GM06990 (cell line): ENCODE measurements at places on chromosomes 7 and 10.

GRCh38 chr10:120609006-120609405, 152.0 kb downstream of the PLPP4 start:
- no peak for DNase-seq

- DNase-seq: no peak
Measured at GRCh38 chr10:48976196-48976595, 36.6 kb upstream of the LRRC18 start.

GRCh38 chr10:124450012-124450782, at the start of gene NKX1-2:
NKX1-2 (minus strand) TSS chr10:124450035; CDS start chr10:124449943, 92 bp downstream.
- no peak for DNase-seq

GRCh38 chr7:20301311-20301939, 29.3 kb upstream of the ITGB8 start:
- DNase-seq: no peak

DNA sequence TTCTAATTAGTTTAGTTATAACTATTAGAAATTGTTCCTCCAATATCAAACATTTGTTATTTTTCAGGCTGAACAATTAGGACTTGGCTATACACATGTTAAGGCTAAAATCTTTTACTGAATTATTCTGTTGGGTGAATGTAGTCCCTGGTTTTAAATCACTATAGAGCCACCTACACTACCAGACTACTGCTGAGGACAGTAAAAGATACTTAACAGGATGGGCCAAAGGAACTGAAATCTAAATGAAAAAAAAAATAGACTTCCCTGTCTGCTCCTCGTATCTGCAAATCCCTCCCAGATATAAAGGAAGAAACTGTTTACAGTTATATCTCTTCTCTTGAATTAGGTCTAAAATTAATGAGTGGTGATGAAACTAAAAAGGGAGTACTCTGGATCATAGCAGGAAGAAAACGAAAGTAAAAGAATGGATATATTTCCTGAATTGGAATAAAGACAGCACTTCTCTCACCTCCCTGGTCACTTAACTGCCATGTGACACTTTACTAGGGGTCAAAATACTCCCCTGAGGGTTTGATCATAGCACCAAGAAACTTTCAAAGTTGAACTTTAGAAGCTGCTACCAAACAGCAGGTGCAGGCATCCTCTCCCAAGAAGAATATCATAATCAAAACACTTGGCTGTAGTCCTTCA, 12.7 kb downstream of the FBXW4 start:
- no peak for DNase-seq

GRCh38 chr10:22159979-22160378, 57.8 kb downstream of the EBLN1 start:
- no peak for DNase-seq

DNA sequence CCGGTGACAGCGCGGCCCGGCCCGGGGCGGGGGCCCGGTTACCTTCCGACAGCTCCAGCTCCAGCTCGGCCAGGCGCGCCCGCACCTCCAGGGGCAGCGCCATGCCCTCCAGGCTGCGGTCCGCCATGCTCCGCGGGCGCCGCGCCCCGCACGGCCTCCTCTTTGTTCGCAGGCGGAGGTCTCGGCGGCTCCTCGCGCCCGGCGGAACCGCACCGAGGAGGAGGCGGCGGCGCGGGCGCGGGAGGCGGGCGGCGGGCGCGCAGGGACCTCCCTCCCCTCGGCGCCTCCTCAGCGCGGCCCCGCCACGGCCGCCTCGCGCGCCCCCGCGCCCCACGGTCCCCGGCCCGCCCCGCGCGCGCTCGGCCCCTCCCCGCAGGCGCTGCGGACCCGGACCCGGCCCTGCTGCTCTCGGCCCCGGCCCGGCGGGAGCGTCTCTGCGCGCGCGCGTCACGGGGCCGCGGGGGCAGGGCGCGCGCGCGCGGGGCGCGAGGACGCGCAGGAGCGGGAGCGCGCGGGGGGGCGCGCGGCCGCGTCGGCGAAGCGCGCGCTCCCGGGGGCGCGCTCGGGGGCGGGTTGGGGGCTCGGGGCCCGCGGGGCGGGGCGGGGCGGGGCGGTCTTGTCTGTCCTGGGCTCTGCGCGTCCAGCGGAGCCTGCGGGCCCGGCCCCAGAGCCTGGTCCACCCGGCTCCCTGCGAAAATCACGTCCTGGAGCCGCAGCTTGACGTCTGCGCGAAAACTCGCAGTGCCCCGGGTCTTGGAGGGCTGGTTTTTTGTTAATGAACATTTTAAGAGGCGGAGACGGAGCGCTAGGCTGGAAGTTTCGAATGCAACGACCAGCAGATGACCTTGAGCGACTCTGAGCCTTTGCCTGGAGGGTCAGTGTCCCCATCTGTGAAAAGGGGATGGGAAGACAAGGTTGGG, at the start of gene DIP2C:
DIP2C (minus strand) TSS at position 217 of the 920 bp plus-strand sequence; CDS start at position 127, 90 bp downstream.
- no peak for DNase-seq

DNA sequence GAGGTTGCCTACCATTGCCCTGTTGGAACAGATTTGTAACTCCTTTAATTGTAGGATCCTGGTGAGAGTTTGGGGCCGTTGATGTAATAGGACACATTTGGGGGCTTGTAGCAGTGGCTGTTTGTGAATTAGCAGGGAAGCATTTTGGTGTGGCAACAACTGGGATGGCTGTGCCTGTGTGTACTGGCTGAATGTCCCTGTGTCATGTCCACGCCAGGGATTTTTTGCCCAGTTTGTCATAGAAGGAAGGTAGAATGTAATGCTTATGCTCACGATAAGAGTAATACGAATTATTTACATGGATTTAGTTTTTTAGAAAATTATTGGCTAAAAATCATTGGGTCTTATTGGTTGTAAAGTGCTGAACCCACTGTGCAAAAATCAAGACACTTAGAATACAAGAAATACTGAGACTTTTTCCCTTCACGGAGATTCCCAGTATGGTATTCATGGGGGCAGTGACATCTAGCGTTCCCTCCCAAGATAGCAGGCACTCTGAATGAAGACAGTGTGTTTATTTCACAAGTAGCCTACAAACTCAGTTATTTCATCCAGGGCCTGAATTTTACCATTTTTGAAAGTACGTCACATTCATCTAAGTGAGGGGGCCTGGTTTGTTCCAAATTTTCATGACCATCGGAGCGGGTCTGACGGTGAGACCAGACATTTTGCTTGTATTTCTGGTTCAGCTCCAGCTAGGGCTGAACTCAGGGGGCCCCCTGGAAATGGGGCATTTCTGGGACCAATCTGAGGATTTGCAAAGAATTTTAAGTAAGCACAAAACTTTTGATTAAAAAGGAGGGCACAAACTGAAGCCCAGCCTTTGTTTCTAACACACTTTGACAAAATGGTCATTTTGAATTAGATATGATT, 74.7 kb downstream of the CACNB2 start:
- no peak for DNase-seq

GRCh38 chr10:79286318-79286951, 60.8 kb upstream of the PPIF start:
- peak; percentile 93 for DNase-seq

DNA sequence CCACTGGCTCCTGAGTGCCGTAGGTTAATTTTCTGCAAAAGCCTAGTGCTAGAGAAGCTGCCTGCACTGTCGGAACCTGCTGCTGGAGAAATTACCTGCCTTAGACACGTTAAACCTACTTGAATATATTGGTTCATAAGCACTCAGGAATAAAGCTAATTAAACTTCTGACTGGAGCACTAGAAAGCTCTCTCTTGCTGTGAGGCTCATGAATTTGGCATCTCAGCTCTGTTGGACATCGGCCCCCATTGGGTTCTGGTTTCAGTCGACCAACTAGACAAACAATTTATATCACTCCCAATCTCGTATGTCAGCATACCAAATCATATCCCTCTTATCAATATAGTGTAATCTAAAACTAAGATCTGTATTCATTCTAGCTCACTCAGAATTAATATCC, 52.4 kb upstream of the SEMA3C start:
- DNase-seq: no peak

GRCh38 chr7:867406-868188, 8.8 kb upstream of the GET4 start:
- no peak for DNase-seq

GRCh38 chr7:158034571-158034970, 553.1 kb downstream of the PTPRN2 start:
- DNase-seq: no peak

GRCh38 chr10:96991313-96991841, 159.3 kb downstream of the LCOR start:
- no peak for DNase-seq

DNA sequence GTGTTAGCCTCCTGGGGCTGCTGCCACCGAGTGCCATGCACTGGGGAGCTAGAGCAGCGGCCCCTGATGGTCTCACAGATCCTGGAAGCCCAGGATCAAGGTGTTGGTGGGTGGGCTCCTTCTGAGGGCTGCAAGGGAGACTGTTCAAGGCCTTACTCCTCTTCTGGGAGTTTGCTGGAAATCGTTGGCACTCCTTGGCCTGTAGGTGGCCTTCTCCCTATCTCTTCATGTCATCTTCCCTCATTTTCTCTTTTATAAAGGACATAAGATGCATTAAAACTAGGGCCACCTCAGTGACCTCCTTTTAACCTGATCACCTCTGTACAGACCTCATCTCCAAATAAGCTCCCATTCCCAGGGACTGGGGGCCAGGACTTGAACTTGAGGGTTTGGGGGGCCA, 27.0 kb upstream of the ZNF862 start:
- no peak for DNase-seq

DNA sequence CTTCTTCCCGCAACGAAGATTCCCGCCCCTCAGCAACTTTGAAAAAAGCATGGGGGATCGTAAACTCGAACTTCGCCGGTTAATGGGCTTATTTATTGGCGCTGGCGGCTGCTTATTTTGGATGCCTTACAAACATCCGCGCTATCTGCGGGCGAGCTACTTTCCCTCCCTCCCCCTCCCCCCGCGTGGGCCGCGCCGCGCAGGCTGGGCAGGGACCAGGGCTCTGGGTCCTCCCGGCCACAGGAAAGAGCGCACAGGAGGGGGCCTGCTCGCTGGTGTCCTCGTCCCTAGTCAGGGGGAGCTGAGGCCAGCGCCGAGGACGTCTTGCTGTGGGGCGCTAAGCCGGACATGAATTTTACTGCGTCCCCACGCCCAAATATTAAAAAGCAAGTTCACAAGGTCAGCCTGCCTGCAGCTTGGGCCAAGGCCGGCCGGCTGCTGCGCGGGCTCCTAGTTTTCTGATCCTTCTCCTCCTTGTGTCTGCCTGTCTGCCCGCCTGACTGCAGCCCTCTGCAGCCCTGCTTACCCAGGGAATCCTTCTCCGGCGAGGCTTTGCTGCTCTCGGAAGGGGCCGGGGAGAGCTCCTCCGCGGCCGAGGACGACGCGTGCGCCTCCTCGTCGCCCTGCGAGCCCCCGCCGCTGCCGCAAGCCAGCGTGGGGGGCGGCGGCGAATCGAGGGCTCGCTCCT, 1.2 kb downstream of the HOXA10 start:
- no peak for DNase-seq

DNA sequence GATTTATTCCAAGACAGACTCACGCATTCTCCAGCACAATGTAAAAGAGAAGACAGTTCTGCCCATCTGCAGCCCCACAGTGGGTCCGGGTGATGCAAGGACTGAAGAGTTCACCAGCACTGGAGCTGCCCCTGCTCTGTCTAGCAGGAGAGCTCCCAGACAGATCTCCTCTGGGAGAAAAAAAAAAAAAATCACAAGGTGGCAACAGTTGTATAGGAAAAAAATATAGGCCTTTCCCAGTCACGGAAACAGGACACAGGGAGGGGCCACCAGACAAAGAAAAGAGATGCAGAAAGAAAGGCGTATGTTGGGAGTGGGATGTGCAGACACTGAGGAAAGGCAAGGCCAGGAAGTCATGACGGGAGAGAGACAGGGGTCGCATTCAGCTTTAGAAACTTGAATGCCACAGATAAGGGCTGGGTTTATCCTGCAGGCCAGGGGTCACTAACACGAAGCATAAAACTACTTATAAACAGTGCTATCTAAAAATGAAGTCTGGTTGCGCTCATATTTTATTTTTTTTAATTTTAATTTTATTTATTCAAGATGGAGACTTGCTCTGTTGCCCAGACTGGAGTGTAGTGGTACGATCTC, 54.1 kb downstream of the FAM171A1 start:
- no peak for DNase-seq

DNA sequence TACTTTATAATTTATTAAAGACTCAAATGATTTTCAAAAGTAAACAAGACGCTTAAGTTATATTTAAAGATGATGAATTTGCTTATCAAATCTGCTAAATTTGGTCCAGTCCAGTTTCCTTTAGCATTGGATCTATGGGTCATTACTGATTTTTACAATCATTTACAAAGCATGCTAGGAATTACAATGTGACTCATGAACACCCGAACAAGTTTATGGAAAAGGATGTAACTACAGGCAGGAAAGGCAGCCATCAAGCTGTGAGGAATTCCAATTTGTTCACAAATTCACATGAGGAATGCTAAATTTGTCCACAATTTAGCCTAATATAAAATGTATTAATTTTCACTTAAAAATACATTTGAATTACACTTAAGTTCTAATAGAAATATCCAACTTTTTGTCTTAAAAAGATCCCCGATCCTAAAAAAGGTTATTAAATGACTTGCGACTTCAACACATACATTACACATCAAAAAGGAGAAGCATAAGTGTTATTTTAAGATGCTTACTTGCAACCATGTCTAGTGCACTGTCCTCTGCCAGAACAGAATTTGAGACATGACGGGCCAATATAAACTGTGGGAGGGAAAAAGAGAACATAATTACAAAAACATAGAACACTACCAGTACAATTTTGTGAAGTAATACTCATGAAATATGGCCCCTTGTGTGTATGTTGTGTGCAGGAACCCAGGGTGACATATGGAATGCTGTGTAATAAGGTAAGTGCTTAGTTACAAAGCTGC, 194.2 kb upstream of the SLC26A5 start:
- DNase-seq: no peak

- DNase-seq: peak; percentile 65
Measured at GRCh38 chr7:102125127-102125596, 161.5 kb upstream of the SH2B2 start.

- DNase-seq: no peak
Measured at GRCh38 chr7:113521468-113521867, 397.3 kb downstream of the PPP1R3A start.

- DNase-seq: no peak
Measured at GRCh38 chr7:28674359-28674782, 262.1 kb downstream of the CREB5 start.

DNA sequence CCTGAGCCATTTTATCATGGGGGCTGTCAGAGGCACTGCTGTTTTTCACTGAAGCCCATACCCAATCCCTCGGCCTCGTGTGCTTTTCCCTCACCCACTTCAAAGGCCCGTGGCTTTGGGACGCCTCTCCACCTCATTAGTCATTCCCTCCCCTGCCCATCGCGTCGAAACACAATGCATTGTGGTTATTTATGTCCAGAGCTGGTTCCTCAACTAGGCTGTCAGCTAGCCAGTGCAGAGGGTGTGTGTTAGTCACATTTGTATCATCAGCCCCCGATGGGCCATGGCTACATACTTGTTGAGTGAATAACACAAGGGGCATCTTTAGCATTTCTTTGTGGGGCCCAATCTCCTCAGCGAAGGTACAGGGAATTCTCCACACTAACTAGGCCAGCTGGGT, 3.8 kb upstream of the CRCP start:
- DNase-seq: no peak

- no peak for DNase-seq
Measured at GRCh38 chr7:147013825-147014224, 897.2 kb downstream of the CNTNAP2 start.
